ENCODE measurements at places on chromosomes 1 and 21. TPM values are rescaled to one million over a fixed set of nuclear protein-coding genes. Genes with fewer than 3 reads are reported as not detected.

Gene ORC1
- total RNA-seq = 0.94 TPM

Gene TAL1
- 4.0 TPM for total RNA-seq

DNA sequence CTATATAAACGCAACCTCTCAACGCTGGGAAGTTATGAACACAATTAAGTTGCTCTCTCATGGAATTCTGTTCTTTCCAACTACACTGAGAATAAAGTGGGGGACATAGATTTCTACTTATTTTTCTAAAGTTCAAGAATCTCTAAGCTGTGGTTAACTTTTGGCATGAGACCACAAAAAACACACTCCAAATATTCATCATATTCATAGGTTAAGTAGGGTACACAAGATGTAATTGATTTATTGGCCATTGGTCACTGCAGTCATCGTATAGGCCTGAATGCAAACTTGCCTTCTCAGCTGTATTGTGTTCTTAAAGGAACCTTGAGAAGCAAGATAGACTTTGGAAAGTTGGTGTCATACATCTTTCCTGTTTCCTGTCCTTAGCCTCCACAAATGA lies 40.3 kb downstream of the PRRX1 start:
- DNase-seq = no peak

DNA sequence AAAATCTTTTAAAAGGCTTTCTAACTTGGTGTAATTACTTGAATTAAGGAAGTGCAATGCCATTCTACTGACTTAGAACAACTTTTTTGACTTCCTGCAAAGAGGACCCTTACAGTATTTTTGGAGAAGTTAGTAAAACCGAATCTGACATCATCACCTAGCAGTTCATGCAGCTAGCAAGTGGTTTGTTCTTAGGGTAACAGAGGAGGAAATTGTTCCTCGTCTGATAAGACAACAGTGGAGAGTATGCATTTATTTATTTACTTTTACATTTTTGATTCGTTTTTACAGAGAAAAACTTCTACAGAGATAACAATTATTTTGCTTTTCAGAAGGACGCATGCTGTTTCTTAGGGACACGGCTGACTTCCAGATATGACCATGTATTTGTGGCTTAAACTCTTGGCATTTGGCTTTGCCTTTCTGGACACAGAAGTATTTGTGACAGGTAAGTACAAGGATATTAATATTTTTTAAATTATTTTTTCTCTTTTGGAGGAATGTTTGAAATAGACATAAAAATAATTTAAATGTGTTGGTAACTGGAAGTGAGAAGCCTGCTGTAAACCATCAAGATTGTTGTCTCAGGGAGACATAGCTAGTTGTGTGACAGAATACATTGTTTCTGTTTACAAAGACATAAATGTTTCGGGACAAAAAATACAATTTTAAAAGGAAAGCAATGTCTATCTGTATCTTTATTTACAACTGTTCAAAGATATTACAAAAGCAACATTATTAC lies at the start of gene PTPRC:
PTPRC (plus strand) TSS at position 147 of the 742 bp plus-strand sequence; CDS start at position 376, 229 bp downstream.
- DNase-seq = no peak

DNA sequence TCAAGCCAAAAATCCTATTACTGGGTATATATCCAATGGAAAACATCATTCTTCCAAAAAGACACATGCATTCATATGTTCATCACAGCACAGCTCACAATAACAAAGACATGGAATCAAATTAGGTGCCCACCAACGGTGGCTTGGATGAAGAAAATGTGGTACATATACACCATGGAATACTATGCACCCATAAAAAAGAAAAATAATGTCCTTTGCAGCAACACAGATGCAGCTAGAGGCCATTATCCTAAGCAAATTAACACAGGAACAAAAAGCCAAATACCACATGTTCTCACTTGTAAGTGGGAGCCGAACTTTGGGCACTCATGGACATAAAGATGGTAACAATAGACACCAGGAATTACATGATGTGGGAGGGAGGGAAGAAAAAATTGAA lies 113.6 kb downstream of the MRPL39 start:
- DNase-seq = no peak

Data from left cardiac atrium (tissue), 4 donors.